ENCODE measurements at places on chromosomes 13 and 19.

DNA sequence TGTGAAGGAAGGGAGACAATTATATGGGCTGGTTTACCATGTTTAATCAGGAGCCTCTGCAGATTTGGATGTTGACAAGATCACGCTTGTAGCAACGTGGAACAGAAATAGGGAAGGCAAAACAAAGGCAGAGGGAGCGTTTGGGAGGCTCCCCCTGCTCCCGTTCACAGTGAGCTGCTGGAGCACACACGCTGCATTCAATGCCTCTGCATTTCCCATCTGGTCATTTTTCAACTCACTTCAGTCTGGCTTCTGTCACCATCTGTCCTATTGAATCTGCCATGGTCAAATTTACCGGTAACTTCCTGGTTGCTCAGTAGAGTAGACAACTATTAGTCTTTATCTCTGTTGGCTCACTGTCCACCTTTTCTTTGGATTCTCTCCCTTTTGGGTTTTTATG, 91.0 kb downstream of the NHLRC3 start:
- DNase-seq: no peak

GRCh38 chr19:53971673-53972072, 8.9 kb downstream of the CACNG8 start:
- no peak for DNase-seq

- peak; percentile 19 for DNase-seq
Observed at GRCh38 chr13:99528547-99528946, 27.3 kb downstream of the TM9SF2 start.

GRCh38 chr13:74850893-74851292, 631.1 kb downstream of the TBC1D4 start:
- no peak for DNase-seq

GRCh38 chr19:21430675-21431074, 33.7 kb downstream of the ZNF493 start:
- DNase-seq: no peak

GRCh38 chr19:51740356-51740755, 11.3 kb downstream of the FPR1 start:
- DNase-seq: no peak

GRCh38 chr13:66556306-66556705, 673.8 kb downstream of the PCDH9 start:
- DNase-seq: no peak

DNA sequence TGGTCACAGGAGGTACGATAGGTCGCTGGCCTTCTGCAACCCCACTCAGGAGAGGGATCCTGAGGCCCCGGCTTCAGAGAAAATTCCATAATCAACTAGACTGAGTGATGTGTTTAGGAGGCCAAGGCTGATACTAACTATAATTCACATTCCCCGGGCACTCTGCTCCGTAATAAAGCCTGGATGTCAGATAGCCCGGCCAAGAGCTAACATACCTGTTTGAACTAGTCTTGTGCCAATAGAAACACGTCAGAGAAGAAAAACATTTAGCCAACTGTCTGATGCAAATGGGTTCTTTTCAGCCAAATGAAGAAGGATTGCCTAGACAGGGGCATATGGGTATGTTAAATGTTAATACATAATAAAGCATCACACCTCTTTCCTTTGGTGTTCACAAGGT, 204.2 kb downstream of the TSHZ3 start:
- DNase-seq: no peak

DNA sequence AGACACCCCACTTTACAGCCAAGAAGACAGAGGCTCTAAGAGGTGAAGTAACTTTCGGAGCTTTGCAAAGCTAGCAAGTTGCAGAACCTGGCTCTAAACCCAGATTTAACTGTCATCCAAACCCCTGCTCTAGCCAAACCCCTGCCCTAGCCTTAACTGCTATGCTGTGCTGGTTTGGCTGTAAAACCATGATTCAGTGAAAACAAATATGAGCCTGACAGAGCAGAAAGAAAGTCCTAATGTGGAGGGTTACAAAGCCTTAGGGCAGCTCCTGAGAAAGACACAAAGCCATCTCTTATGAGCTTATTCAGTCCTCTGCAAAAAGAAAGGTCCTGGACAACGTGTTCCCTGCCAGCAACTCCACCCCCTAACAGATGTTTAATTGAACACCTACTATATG, 172.8 kb downstream of the KATNAL1 start:
- DNase-seq: no peak

DNA sequence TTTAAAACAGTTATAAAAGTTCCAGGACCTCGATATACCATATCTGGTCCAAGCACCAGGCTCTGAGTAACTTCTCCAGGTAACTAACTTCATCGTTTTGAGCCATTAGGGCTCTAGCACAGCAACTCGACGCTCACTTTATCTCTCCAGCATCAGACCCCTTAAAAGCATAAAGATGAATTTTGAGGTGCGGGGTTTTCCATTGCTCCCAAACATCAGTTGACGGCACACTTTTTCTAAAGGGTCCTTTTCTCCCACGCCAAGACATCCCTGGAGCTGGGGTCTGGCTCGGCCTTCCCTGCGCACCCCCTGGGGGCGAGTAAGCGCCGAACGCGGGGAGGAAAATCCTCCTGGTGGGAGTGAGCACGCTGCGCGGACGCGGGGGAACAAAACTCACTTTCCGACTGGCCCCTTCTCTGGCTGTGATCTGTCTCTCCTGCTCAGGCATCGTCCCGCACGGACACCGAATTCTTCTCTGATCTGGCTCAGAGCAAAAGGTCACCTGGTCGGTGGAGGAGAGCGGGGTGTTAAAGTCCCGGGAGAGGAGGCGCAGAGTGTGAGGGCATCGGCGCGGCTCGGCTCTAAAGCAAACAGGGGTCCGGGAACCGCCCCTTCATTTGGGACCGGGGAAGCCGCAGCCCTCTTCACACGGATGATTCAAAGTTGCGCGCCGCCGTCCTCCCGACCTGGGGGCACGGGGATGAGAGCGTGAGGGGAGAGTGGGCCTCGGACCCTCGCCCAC, at the start of gene ATP7B:
TSS of gene ATP7B (minus strand) at position 561 of the 742 bp plus-strand sequence. CDS start at position 448, 113 bp downstream.
- DNase-seq: peak; percentile 17

GRCh38 chr19:49473868-49474541, at the start of gene FLT3LG:
FLT3LG (plus strand) TSS chr19:49474215; CDS start chr19:49474640, 425 bp downstream.
- DNase-seq: peak; percentile 85

- no peak for DNase-seq
Observed at GRCh38 chr19:55549500-55550320, 4.4 kb upstream of the SBK3 start.

DNA sequence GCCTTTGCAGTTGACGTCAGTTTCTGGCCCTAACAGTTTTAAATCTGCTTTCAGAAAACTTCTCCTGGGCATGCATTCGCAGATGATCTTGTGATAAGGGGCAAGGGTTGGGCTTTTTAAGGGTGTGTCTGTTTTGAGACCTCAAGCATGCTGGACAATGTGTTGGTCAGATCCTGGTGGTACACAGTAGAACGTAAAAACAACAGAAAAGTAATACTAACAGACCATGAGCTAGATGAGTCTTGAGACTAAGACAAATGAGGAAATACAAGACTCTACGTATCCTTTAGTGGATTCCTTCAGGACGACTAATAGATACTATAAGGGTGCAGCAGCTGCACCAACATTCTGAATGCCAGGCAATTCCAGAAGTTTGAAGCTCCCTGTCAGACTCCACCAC, 237.6 kb downstream of the DNAJC15 start:
- no peak for DNase-seq

GRCh38 chr19:13429563-13429962, 76.7 kb downstream of the CACNA1A start:
- DNase-seq: no peak

- DNase-seq: no peak
Observed at GRCh38 chr13:74730556-74731331, 596.5 kb upstream of the KLF12 start.

DNA sequence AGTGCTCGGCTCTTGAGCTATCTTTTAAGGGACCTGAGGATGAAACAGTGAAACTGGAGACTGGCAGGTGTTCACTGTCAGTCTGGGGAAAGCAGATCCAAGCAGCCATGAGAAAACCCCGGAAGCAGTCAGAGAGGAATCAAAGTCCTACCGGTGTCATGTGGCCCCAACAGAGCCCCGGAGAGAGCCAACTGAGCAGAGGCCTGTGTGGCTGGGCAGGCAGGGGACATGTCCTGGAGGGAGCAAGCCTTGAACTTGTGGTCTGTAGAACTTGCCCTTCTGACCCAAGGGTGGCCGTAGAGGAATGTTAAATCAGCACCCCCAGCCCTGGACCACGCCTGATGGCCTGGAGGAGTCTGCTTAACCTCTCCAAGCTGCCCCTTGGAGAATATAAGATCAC, 113.7 kb upstream of the ZNF507 start:
- DNase-seq: no peak

- DNase-seq: no peak
Observed at GRCh38 chr19:4189641-4190040, 7.2 kb downstream of the ANKRD24 start.

DNA sequence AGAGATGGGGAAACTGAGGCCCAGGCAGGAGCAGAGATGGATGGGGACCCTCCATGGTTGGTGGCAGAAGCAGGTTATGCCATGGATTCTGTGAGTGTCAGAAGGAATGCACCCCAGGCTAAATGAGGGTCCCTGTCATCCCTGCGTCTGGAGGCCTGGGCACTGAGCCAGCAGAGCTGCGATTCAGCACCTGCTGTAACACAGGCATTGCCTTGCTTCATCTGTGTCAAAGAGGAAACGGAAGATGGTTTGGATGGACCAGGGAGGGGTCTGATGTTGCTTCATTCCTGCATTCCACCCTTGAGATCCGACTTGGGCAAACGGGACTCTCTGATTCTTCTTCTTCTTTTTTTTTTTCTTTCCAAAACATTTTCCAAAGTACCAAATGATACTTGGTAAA, 1.2 kb downstream of the C5AR1 start:
- no peak for DNase-seq

DNA sequence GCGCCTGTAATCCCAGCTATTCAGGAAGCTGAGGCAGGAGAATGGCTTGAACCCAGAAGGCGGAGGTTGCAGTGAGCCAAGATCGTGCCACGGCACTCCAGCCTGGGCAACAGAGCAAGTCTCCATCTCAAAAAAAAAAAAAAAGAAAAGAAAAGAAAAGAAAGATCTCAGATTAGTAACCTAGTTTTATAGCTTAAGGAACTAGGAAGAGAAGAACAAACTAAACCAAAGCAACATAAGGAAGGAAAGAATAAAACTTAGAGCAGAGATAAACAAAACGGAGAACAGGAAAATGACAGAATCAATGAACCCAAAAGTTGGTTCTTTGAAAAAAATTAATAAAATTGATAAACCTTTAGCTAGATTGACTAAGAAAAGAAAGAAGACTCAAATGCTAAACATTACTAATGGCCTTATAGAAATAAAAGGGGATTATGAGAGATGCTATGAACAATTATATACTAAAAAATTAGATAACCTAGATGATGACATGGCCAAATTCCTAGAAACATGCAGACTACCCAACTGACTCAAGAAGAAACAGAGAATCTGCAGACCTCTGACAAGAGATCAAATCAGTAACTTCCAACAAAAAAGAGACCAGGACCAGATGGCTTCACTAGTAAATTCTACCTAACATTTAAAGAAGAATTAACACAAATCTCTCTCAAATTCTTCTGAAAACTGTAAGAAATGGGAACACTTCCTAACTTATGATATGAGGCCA, 68.2 kb downstream of the CDADC1 start:
- DNase-seq: no peak

DNA sequence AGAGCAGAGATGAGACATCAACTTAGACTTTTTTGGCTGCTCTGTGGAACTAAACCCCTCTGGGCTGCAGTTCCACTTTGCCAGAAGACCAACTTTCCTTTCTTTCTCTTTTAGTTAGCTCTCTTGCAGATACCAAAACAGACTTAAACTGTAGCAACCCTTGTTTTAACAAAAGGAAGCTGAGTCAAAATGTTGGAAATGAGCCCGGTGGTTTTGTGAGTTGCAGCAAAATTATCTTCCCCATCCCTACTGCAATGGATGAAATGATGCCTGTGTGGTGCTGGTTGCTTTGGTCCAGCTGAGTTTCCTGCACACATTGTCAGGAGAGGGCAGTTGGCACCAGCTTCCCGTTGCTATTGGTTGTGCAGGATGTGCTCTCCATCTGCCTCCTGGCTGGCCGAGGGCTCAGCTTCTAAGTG, 115.3 kb downstream of the LRCH1 start:
- no peak for DNase-seq

DNA sequence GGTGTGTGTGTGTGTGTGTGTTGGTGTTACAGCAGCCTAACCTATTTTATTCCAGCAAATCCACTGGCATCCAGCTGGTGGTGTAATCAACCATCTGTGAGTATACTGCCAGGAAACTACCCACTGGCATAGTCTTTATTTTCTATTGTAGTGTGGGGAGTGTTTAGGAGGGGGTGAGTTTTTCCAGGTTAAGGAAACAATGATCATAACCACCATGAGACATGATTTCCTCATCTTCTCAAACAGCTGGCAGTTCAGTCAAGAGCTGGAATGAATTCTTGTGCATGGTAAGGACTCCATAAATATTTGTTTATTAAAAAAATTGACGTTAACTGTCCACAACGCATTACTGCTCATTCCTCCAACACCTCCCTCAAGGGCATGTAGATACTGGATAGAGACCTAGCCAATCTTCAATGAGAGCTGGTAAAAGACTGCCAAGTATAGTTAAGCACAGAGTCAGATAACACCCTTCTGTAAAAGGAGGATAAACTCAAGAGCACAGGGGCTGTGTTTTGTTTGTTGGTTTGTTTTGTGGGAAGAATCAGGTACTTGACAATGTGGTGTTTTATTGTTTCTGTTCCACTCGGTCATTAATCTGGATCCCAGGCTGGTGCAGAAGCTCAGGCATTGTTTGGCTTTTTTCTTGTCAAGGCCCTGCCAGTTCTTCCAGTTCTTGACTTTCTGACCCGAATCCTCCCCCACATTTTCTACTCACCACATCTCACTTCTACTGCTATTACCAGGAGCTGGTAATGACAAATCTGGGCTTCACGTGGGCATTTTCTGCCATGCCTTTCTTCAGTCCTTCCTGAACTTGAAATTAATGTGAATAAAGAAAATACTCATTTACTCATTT, 31.6 kb upstream of the SLC46A3 start:
- no peak for DNase-seq

GRCh38 chr19:19062454-19063182, 1.2 kb upstream of the SLC25A42 start:
- no peak for DNase-seq

DNA sequence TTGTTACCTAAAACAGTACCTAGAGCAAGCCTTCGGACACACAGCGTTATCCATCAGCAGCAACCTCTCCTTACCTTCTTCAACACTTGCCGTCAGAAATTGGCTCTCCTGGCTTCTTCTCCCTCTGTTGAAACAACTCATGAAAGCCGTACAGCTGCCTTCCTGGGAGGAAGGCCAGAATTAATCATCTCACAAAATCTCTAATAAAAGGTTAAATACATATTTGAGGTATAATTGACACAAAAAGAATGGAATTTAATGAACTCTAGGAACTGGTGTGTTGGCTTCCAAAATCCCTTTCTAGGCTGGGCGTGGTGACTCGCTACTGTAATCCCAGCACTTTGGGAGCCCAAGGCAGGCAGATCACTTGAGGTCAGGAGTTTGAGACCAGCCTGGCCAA, 37.3 kb upstream of the GTF2F2 start:
- DNase-seq: no peak

- DNase-seq: no peak
Observed at GRCh38 chr13:63851526-63851925, 2435.9 kb upstream of the PCDH20 start.

- DNase-seq: no peak
Observed at GRCh38 chr13:29815336-29815735, 35.1 kb downstream of the UBL3 start.
